ENCODE measurements at places on chromosomes 16 and 17.

DNA sequence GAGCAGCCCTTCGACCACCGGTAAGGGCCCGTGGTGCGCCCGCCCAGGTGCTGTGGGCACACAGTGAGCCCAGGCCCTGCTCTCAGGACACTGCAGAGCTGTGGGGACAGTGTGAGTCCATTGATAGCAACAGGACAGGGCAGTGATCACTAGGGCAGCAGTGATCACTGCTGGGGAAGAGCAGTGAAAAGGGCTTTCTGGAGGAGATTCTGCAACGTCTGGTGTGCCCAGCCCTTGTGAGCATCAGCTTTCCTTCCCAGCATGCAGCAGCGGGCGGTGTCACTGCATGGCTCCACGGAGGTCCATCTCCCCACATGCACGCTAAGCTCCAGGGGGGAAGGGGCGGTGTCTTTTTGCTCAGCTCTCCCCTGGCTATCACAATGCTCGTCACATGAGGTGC lies 32.1 kb downstream of the MAP1LC3B start:
- no peak for DNase-seq

- no peak for DNase-seq
Observed at GRCh38 chr17:9670596-9670995, 25.3 kb downstream of the USP43 start.

- no peak for DNase-seq
Observed at GRCh38 chr16:15898654-15899053, 10.3 kb upstream of the CEP20 start.

GRCh38 chr16:1512774-1513173 lies 19.6 kb downstream of the TELO2 start:
- no peak for DNase-seq

- no peak for DNase-seq
Observed at GRCh38 chr16:77869997-77870813, 81.8 kb downstream of the VAT1L start.

DNA sequence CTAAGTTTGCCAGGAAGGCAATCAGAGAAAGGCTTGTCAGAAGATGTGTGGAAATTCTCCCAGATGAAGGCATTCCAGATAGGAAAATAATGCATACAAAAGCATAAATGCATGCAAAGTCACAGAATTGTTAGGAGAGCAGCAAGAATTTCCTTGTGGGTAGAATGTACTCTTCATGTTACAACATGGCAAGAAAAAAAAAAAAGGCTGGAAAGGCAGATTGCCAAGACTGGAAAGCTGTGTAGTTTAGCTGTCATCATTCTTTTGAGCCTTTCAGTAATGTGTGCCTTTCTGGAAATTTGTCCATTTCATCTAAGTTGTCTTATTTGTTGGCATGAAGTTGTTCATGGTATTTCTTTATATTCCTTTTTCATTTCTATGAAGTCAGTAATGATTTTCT lies 71.0 kb upstream of the EFCAB3 start:
- DNase-seq: no peak

DNA sequence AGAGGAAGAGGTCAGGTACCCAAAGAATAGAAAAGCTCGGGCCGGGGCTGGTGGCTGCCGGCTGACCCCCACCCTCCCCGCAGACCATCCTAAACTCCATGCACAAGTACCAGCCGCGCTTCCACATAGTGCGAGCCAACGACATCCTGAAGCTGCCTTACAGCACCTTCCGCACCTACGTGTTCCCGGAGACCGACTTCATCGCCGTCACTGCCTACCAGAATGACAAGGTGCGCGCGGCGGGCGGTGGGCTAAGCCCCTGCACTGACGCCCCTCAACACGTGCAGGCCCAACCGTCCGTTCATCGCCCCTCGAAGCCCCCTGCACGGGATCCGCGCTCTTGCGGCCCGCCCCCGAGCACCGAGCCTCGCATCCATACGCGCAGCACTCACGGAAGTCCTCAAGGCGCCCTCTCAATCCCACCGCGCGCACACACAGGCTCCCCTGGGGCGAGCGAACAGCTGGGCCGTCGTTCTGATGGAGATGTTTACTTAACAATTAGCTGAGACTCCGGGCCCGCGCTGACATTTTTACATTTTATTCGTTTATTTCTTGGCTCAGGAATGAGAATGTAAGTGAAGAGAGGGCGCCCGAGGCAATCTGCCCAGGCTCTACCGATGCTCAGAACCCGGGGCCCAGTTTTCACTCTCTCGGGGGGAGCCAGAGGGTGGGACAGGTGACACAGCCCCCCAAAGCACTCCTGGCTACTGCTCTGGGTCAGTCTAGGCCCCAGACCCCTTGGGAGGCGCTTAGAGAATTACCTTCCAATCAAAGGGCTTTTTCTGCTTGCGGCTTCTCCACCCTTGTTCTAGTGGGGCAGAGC lies 3.5 kb downstream of the TBX2 start:
- DNase-seq: no peak

DNA sequence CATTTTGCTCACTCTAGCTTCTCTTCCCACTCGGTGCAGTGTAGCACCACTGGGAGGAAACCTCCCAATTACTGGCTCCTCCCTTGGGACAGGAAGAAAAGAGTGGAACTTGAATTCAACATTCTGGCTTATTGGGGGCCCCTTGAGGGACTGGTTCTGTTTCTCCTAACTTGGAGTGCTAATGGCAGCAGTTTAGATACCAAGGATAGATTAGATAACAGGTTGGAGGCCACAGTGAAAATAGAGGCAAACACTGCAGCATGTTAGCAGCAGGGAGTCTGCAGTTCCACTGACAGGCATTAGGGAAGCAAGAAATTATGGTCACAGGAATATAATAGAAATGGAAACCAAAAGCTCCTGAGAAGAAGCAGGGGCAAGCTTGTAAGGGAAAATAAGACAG lies 322.0 kb downstream of the ABCC12 start:
- no peak for DNase-seq

DNA sequence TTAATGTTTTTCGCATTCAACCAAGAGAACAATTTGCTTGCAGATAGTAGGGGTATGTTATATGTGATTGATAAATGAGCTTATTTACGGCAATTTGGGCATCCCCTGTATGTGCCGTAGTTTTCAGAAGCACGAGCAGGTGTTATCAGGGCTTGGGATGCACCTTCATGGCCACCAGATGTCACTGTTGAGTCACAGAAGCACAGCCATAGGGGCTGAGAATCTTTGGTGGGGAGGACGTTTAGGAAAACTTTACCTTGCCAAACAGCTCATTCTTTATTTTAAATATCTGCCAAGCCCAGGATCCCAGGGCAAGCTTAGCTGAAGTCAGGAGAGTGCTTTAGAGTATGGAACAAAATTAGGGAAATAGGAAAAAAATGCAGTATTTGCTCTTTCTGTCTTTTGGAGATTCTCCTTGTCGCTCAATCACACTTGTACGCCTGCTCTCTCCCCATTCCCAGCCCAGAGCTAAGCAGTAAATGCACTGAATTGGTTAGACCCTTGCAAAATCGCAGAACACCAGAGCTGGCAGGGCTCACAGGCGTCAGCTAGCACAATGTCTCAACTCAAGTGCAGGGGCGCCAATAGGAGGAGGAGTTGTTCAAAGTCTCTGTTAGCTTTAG lies 93.6 kb upstream of the MPHOSPH6 start:
- peak; percentile 40 for DNase-seq

GRCh38 chr17:48639136-48639535 lies 13.0 kb upstream of the HOXB9 start:
- no peak for DNase-seq

DNA sequence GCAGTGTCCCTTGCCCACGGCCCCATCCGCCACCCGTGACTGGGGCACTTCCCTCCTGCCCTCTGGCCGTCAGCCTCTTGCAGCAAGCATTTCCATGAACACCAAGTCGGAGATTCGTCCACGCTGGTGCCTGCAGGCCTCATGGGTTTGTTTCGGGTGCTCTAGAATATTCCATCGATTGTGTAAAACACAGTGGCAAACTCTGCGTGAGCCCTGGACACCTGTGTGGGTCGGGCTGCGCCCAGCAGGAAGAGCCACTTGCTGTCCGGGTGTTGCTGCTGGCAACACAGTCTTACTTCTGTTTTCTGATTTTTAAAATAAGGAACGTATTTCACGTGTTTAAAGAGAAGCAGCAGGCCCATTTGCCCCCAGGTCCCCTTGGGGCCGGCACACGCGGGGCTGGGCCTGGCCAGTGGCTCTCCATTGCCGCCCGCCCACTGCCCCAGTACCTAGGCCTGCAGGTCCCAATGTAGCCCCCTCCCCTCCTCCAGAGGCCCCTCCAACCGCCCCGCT lies 10.0 kb downstream of the CYBC1 start:
- no peak for DNase-seq

DNA sequence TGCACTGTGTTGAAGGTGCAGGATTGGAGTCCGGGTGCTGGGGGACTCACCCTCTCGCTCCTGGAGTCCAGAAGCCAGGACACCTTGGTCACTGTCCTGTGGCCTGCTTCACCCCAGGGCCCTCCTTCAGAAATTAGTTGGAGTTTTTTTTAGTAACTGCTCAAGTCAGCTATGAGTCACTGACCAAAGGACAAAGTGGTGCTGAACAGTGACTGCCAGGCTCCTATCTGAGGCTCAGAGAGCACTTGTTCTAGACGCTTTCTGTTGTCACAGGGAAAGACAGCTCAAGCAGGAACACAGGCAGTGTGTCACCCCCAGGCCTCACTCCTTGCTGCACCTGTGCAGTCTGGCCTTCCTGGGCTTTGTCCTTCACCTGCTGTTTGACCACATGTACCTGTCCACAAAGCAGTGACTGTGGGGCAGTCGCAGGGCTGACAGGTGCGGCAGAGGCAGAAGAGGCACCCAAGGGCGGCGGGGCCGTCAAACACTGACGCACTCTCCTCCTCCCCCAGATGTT lies 4.1 kb upstream of the FAAP100 start:
- no peak for DNase-seq

- DNase-seq: no peak
Observed at GRCh38 chr17:48244121-48244711, 136.7 kb downstream of the SNX11 start.

- no peak for DNase-seq
Observed at GRCh38 chr17:44065668-44066203, 735 bp downstream of the LSM12 start.

DNA sequence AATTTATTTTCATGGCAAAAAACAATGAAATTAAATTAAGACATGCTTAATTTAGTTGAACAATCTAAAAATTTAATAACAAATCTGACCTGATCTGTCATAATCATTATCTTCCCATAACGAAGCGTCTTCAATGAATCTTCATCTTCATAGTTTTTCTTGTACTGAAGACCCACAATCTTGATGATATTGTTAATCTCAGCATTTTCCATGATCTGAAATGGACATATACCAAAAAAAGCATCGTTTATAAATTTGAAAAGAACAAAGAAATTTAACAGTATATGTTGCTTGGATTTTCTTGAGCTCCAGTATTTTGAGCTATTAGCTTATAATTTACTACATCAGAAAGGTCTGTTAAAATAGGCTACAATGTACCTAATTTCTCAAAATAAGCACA lies 10.2 kb downstream of the TOP2A start:
- DNase-seq: no peak

DNA sequence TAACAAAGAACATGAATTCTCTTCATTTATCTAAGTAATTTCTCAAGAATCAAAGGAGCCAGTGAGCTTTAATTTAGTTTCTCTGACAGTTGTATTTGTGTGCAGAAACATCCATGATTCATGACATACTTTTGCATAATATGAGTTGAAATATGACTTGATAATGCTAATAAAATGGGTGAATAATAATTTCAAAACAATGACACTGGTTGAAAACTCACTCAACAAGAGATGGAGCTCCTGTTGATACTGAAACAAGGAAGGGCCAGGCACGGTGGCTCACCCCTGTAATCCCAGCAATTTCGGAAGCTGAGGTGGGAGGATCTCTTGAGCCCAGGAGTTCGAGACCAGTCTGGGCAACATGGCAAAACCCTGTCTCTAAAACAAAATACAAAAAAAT lies 147.0 kb downstream of the MAP2K6 start:
- no peak for DNase-seq

DNA sequence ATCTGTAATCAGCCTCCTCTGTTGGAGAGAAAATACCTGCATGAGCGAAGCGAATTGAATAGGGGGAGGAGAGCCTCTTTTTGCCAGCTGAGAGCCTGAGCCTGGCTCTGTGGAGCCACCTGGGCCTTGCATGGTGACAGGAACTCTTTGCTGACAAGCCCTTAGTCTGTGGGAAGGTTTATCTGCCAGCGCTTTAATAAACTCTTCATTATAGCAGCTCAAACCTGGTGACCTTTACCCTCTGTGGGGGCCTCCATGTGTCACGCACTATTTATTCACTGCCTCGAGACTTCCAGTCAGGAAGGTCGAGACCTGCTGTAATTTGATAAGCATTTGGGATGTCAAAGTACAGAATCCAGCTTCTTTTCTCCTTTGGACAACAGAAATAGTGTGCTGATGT lies 282.6 kb downstream of the CBLN1 start:
- DNase-seq: no peak

- DNase-seq: no peak
Observed at GRCh38 chr16:57590654-57591085, 37.8 kb upstream of the ADGRG1 start.

GRCh38 chr17:66580956-66581391 lies 253.9 kb upstream of the CACNG5 start:
- DNase-seq: no peak

DNA sequence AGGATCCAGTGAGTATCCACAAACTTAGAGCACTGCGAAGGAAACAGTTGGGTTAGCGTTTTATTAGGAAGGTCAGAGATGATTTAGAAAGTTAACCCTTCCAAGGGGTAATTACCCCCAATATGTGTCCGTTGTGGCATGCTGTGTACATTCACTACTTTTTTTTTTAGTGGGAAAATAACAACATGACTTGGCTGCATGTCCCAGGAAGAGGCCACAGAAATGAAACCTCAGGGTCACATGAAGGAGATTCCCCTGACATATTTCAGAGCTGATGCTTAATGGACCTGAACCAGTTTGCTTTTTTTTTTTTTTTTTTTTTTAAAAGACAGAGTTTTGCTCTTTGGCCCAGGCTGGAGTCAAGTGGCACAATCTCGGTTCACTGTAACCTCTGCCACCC lies 167.5 kb downstream of the PRKCA start:
- DNase-seq: no peak

DNA sequence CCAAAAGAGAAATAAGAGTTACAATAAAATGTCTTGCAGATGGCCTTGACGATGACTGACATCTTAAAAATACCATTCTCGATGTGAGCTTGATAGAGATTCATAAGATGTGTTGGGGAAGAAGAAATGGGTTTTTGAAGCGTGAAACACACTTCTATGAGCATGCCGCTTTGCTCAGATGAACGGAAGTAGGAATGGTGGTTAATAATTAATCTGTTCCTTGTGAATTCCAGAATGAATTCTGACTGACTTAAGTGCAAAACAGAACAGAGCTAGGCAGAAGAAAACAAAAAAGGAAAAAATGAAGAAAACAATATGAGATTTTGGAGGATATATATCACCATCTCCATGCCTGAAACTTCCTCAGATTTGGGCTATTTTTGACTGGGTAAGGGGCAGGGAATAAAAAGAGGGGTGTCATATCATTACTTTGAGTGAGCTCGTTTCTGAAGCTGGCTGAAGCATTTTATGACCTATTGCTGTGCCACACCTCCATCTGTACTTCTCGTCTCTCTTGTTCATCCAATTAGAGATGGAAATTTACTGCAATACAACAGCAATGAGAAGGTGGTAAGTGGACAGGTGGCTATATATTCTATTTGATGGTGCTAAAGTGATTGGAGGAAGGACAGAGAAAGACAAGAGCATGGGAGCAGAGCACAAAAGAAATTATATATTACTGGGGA lies 1152.0 kb upstream of the CDH8 start:
- no peak for DNase-seq
